Anterior cingulate cortex (tissue), 58 donors: ENCODE measurements at places on chromosomes 1 and 21.
A peak's percentile ranks its signal among the peaks of the same experiment; 100 is the strongest.

- peak; percentile 24 for DNase-seq
These were observed 63.4 kb downstream of the OPTC start for GRCh38 chr1:203557390-203557789.

GRCh38 chr1:212625781-212626450, 17.4 kb downstream of the ATF3 start:
- DNase-seq, result no peak

DNA sequence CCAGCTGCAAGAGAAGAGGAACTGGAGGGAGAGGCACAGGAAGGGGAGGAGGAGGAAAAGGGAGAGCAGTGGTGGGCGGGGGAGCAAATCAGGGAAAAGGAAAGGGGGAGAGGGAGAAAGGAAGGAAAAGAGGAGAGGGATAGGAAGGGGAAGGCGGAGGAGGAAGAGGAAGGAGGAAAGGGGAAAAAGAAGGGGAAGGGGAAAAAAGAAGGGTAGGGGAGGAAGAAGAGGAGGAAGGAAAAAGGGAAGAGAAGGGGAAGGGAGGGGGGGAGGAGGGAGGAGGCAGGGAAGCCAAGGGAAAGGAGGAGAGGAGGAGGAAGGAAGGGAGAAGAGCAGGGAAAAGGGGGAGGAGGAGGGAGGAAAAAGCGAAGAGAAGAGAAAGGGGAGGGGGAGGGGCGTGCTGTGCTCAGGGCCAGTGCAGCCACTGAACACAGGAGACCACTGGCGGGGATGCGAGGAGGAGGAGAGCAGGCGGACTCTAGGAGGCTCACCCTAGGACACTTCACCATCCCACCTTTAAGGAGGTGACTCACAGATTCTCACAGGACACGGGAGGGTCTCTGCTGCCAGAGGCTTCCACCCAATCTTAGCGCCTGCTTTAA, 33.1 kb downstream of the PGBD5 start:
- DNase-seq, result no peak

DNA sequence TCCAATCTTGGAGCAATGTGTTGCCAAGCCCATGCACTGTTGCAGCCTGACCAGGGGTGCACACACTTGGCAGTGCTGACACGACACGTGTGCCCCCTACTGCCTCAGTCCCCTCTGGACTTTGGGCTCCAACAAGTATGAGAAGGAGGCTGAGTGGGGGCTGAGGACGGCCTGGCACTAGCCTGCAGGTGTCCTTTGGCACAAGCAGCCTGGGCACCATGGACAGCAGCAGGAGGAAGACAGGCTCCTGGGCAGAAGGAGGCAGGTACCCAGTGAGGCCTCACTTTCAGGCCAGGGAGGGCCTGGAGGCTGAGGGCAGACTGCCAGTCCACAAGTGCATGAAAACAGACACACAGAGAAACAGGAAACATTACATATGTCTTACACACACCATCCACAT, 1702.9 kb upstream of the B3GALT2 start:
- DNase-seq, result no peak

DNA sequence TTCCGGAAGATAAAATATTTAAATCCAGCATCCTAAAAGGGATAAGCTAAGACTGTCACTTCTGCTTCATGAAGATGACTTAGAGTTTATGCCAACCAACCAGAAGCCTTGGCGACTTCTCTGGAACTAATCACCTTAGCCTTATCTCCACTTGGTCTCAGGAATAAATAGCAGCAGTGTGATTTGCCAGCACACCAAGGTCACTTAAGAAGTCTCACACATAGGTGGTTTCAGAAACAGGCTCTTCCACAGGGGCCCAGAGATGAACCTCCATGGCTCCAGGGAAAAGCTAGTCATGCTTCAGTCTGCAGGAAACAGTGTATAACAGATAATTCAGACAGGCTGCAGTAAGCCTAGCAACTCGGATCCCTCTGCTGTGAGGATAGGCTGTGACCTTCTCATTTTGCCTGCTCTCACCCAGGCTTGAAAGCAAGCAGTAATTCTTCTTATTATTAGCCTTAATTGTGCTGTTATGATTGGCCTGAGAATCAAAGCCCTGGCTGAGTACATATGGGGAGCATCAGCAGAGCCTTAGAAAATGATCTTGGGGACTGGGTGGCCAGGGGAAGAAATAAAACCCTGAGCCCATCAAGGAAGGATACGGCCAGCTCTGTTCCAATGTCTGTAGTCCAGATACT, 84.7 kb downstream of the WLS start:
- no peak for DNase-seq

DNA sequence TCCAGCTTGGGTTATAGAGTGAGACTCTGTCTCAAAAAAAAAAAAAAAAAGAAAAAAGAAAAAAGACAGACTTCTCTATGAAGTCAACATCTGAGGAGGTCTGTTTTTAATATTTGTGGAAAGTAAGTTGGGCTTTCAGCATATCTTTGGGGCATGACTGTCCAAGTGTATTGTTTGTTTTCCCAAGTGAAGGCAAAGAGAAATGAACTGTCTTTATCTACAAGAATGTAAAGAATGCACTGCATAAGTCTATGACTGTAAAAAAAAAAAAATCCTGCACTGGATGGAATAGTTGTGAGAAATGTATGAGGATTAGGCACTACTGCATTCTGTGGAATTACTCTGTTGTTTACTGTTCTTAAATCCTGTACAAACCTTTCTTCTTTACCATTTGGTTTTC, 45.6 kb upstream of the TMEM61 start:
- no peak for DNase-seq

DNA sequence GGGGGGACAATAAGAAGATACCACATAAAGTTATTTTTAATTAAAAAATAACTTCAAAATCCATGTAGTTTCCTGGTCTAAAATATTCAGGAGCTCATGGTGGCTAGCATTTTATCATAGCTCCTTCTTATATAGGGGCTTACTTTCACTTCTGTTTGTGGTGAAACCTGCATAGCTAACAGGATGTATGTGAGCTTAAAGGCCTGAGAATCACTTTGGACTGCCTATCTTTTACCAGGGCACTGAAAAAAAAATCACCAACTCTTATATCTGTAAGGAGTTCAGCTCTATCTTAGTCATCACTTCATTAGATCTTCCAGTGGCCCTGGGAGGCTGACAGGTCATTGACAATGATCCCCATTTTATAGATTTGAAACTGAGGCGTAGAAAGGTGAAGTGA, 21.3 kb downstream of the UROD start:
- DNase-seq, result no peak

GRCh38 chr1:235941876-235942624, 75.3 kb upstream of the LYST start:
- no peak for DNase-seq

- DNase-seq, result no peak
These were observed 26.7 kb downstream of the CFH start for GRCh38 chr1:196678510-196678884.

- no peak for DNase-seq
These were observed 11.0 kb downstream of the TOR1AIP2 start for GRCh38 chr1:179866616-179867015.

DNA sequence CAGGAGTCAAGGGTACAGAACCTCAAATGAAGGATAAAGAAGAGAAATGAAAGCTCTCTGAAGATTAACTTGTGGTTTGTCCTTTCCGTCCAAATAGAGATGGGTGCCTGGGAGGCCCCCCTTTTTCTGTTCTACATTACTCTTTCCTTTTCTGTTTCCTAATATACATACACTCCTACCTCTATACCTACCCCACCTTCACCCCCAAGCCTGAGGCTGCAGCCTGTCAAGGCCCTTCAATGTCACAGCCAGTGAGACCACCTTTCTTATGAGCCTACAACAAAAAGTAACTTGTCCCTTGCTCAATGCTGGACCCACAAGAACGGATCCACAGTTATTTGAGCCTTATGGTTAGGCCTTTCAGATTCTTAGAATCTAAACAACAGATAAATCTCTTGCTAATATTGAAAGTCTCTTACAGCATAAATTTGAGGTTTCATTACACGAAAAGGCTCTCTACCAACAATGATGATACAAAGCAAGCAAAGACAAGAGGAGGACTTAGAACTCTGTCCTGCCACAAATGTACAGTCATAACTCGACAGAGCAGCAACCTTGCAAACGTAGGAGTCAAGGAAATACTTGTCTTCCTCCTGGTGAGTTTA, 4.1 kb upstream of the TRAF3IP3 start:
- no peak for DNase-seq

DNA sequence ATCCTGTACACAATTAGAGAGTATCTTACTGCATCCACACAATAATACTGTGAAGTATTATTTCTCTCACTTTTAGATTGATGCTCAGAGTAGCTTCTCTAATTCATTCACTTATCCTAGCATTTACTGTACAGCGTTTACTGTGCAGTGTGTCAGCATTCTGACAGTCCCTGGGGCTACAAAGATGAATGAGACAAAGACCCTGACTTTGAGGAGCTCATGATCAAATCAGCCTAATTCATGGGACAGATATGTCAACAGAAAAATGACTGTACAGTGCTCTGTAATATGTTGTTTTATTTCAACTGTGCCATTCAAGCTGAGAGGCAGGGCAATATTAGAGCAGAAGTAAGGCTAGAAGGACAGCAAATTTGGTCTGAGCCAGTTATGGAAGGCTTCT, 152.5 kb downstream of the ZNF648 start:
- no peak for DNase-seq

- no peak for DNase-seq
These were observed 53.0 kb upstream of the SPATA6 start for GRCh38 chr1:48524892-48525467.

GRCh38 chr1:101820071-101820470, 176.7 kb downstream of the OLFM3 start:
- no peak for DNase-seq

DNA sequence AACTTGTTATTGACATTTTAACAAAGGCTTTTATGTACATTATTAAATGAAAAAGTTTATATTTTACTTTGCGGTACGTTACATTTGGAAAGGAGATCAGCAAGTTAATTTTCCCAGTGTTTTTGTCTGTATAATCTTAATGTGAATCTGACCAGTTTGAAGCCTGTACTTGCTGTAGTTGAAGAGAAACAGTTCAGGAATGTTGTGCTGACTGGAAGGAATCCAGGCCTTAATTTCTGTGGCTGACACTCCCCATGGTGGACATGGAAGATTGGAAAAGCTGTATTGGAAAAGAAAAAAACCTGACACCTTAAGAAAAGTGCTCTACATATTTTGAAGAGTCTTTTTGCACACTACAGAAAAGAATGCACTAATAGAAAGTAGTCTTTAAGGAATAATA, 15.5 kb downstream of the LEPR start:
- no peak for DNase-seq

DNA sequence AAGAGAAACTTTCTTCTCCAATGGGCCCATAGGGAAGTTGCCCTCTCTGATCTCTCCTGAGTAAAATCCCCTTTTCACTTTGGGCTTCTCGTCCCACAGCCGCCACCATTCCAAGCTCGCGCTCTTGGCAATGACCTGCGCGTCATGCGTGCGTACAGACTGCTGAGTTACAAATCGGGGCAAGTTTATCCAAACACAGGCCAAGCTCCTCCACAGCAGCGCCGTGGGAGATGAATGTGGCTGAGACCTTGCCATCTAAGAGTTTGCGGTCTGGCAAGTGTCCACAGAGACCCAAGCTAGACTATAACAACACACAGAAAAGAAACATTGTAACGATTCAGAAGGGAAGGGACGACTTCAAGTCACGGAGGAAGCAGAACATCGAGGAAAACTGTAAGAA, 116.3 kb upstream of the SOD1 start:
- DNase-seq, result no peak

GRCh38 chr1:172654535-172654934, 4.4 kb upstream of the FASLG start:
- no peak for DNase-seq

DNA sequence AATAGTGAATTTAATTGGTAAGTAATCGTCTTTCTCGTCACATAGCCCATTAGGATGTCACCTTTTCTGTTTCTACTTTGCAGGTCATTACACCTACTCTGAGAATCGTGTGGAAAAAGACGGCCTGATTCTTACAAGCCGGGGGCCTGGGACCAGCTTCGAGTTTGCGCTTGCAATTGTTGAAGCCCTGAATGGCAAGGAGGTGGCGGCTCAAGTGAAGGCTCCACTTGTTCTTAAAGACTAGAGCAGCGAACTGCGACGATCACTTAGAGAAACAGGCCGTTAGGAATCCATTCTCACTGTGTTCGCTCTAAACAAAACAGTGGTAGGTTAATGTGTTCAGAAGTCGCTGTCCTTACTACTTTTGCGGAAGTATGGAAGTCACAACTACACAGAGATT, 23.3 kb downstream of the PARK7 start:
- no peak for DNase-seq

DNA sequence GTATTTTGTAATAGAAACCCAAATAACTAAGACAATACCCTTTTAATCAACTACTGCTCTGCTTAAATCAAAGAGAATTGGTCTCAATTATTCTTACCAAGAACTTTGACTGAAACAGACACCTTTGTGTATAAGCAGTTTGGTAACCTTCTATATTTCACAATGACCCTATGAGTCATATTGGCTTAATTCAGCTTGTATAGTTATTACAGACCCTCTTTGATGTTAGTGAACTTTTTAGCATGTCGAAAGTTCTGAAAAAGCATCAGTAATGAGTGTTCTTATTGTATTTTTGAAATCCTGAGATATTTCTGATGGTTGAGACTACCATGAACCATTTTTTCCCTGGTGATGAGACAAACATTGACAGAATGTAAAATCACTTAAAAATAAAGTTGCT, 43.3 kb upstream of the RABGAP1L start:
- DNase-seq, result no peak

DNA sequence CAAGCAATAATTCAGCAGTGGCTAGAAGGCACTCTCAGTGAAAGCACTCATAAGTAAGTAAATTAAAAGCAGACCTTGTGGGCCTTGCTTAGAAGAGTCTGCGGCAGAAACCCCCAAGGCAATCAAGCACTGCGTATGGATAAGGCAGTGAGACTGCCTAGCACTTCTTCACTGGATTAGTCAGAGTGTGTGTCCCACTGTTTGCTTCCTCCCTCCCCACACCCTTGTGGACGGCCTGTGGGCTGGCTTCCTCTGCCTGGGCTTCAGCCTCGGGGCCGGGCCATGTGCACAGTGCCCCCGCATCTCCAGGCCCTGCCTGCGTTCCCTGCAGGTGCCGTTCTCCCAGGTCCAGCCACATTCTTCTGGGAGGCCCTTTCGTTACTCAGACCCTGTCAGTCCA, 23.8 kb downstream of the AGT start:
- DNase-seq, result no peak

- no peak for DNase-seq
These were observed 49.7 kb upstream of the LMO4 start for GRCh38 chr1:87278825-87279535.

GRCh38 chr1:244339073-244339692, 112.5 kb downstream of the ADSS2 start:
- no peak for DNase-seq

- DNase-seq, result peak; percentile 35
These were observed 618 bp downstream of the JAM2 start for GRCh38 chr21:25639551-25640201.

GRCh38 chr1:244241438-244241837, 190.4 kb downstream of the ZBTB18 start:
- DNase-seq, result no peak

- DNase-seq, result no peak
These were observed 73.7 kb downstream of the CAPZB start for GRCh38 chr1:19411612-19412011.

DNA sequence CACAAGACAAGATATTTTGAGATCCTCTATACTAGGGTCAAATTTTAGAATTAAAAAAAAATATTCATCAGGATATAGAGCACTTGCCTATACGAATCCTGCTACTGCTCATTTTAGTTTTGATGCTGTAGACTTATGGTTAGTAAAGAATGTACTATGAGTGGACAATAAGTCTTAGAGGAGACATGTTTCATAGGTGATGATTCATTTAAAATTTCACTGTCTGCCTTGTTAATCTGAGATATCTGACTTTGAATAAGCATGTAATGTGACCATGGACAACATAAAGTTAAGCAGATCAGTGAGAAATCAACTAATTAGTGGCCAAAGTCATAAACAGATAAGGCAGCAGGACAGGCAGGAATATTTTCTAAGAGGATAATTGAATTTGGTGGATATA, 106.8 kb upstream of the HP1BP3 start:
- no peak for DNase-seq
